ENCODE measurements at places on chromosomes 2 and 18.
A peak's percentile ranks its signal among the peaks of the same experiment; 100 is the strongest.

GRCh38 chr2:122734766-122735424 lies 979.4 kb downstream of the TSN start:
- DNase-seq: no peak

DNA sequence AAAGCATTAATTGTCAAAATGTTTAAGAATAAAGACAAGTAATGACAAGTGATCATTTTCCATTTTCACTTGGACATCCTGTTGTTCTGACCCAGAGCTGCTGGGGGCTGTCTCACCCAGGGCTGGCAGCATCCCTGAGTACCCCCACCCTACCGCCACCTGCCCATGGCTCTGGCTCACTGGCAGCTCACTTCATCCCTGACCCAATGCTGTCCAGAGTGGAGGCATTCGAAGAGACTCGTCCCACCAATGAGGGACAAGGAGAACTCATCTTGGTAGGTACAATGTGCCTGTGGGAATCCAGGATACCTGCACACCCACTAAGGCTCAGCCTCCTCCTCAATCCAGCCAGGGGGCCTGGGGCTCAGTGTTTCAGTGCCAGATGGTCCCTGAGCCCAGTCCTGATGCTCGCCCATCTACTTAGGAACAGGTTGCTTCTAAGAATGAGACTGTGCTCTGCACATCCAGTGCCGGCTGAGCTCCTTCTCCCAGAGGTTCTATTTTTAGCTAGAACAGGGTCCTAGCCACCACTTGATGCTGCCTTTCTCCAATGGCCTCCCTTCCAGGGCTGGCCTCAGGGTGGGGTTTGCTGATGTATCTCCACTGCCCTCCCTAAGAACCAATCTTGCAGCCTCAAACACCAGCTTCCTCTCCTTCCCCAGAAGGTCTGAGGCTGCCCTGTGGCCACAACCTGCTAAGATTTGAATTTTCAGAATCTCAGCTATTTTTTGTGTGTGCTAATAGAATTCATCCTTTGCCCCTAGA lies 53.7 kb downstream of the ADD2 start:
- DNase-seq: no peak

GRCh38 chr18:34837769-34838272 lies 127.7 kb downstream of the DTNA start:
- peak; percentile 14 for DNase-seq

GRCh38 chr2:196142825-196143224 lies 28.6 kb downstream of the STK17B start:
- DNase-seq: no peak

DNA sequence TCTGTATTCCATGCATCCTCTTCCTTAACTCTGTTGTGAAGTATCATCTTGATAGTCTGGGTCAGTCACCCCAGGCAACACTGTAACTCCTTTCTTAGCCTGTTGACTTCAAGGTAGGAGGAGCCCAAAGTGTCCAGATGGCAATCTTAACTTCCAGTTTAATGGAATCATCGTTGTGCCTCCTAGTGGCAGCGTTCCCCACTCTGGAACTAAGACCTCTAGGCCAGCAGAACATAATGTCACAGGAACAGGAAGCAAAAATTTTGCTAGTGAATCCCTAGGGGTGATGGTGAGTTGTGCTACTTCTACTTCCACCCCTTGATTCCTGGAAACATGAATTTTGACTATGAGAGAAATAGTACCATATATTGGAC lies 11.7 kb downstream of the SGPP2 start:
- no peak for DNase-seq

- peak; percentile 15 for DNase-seq
These were observed 68.0 kb downstream of the KLHL29 start for GRCh38 chr2:23452853-23453420.

DNA sequence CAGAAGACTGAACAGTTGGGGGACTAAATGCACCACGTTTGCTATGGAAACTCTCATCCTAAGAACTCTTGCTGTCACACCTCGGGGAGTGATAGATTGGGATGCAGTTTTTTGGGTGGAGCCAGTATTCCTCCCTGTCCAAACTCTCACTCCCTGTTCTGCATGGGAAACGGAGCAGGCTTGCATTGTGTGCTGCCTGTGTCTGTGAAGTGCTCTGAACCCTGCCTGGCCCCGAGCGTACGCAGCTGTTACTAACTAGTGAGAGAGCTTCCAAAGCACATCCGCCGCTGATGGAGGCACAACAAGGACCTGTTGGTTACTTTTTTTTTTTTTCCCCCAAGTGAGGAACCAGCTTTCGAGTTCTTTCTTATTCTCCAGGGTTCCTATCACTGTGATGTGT lies 195.5 kb downstream of the ANAPC1 start:
- DNase-seq: no peak

GRCh38 chr2:217761645-217762277 lies 241.0 kb downstream of the TNS1 start:
- DNase-seq: no peak

DNA sequence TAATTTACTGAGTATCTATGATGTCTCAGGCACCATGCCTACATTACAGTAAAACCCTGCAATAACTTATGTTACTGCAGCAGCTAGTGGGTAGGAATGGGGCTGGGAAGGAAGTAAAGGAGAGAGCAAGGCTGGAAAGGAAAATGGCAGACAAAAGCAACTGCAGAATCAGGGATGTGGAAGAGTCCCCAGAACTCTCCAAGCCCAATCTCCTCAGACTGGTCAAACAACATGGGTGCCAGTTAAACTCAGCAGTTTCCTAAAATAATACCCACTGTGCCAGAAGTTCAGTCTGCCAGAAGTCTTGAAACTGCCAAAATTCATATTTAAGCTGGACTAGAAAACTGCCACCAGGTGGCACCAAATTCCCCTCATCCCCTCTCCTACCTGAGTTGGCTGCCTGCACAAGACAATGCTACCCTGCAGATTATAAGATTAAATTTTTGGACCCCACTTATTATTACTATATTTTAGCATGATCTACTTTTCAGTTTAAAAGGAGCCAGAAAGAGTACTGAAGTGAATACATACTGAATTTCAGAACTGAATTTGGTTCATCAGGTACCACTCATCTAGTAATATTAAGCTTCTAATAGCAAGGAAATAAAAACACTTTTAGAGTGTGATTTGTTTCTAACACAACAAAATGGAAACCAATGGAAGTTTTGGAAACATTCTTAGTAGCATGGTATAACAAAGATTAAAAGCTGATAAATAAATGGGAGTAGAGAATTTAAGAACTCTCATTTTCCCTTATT lies 86.8 kb upstream of the DNER start:
- peak; percentile 74 for DNase-seq
